ENCODE measurements at places on chromosomes 5 and 9.
A peak's percentile ranks its signal among the peaks of the same experiment; 100 is the strongest.

- DNase-seq, result no peak
These were observed 209.7 kb downstream of the DIRAS2 start for GRCh38 chr9:90432951-90433350.

DNA sequence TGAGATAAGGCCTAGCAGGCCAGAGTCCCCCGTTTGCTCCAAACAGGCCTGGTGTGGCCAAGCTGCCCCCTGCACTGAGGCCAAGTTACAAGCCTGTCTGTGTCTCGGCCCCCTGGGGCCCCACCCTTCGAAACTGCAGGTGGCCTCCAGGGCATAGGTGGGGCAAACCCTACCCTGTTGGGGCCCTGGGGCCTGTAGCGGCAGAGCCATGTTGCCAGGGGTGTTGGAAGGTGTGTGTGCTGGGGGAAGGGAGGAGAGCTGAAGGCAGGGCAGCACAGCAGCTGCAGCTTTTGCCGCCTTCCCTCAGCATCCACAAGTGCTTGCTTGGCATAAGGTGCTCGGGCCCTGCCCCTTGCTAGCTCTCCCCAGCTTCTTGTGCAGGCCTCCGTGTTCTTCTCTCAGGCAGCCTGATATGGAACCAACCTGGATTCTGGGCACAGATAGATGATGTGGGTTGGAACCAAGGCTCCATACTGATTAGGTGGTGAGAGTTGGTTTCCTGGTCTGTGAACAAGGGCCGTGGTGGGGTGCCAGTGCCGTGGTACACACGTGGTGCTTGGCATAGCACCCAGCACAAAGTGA lies 12.7 kb downstream of the IRF1 start:
- no peak for DNase-seq

GRCh38 chr5:124259017-124259416 lies 487.4 kb downstream of the ZNF608 start:
- DNase-seq, result no peak

DNA sequence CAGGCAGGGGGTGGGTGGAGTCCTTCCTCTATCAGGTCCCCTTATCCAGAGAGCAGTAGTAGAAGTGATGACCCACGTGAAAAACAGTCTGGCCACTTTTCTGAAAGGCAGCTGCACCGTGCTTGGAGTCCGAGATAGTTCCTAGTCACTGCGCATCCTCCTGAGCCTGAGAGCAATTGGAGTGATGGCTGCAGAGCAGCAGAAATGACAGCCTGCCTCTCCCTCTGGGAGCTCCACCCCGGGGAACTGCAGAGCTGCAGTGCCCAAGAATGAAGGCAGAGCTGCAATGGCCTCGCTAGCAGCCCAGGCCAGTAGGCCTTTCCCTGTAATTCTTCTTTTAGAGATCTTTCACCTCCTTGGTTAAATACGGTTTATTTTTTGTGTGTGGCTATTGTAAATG lies 82.6 kb downstream of the CETN3 start:
- DNase-seq, result no peak

GRCh38 chr9:127783111-127784008 lies 2.5 kb upstream of the CDK9 start:
- no peak for DNase-seq

- DNase-seq, result no peak
These were observed 539.8 kb downstream of the PRELID2 start for GRCh38 chr5:145295236-145295835.

DNA sequence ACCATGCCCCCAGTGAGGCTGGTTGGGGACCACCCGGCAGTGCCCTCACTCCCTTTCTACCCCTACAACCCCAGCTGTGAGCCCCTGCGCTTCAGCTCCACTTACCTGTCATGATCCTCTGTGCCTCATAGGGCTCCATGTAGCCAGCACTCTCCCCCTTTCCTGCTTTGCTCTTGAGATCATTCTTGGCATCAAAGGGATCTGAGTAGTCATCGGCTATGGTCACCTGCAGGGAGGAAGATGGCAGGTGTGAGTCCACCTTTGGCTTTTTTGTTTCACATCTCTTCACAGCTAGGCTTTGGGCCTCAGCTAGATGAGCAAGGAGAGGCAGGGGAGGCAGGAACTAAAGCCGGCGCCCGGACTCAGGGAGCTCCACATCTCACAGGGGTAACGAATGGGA lies 53.1 kb downstream of the SHB start:
- no peak for DNase-seq

DNA sequence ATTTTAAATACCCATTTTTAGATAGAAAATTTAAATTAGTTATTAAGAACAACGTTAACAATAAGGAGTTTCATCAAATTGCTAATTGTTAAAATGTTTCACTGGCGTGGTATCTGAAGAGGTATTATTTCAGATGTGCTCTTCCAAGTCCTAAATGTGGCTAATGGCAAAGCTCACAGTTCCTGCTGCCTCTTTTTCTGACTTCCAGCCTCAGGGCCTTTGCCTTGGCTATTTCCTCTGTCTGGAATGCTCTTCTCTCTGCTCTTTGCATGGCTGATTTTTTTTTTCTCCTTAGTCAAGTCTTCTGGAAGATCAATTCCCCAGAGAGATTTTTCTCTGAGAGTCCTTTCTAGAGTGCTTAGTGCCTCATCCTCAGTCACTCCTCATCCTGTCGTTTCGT lies 9.6 kb upstream of the SSBP2 start:
- no peak for DNase-seq

GRCh38 chr9:125360601-125361000 lies 99.0 kb downstream of the GAPVD1 start:
- DNase-seq, result no peak

DNA sequence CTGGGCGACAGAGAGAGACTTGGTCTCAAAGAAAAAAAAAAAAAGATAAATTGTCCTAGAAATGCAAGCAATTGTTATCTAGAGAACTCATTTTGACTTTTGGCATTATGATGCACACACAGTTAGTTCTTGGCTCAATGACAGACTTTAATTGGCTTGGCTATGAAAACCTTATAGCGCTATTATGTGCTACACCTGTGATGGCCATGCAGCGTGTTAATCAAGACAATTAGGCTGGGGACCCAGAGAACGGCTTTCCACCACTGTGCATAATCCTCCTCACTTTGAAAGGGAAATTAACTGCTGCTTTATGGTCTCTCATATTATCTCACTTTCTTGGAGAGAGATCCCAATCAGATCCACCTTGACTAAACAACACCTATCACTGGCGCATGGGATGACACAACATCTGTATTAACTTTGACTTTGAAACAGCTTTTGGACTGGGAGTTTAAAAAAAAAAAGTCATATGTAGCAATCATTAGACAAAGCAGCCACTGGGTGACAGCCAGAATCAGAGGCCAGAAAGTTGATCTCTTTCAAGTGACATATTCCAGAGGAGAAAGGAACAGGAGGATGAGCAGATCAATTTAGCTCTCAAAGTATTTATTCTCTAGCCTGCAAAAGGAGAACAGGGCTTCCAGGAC lies 132.5 kb downstream of the PPP2R2B start:
- no peak for DNase-seq

DNA sequence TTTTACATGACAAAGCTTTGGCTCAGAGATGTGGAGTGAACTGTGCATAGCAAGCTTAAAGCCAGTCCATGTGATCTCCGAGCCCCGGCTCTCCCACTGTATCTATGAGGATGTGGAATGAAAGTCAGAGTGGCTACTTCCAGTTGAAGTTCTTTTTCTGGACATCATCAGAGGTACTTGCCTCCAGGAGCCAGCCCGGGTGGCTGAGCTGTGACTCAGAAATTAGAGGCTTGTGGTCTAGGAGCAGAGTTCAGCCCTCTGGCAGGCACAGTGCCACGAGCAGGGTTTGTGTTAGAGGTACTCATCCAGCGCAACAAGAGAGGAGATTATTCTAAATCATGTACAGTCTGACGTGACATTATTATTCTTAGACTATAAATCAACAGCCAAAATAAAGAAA lies 322.5 kb downstream of the CDK5RAP2 start:
- no peak for DNase-seq

DNA sequence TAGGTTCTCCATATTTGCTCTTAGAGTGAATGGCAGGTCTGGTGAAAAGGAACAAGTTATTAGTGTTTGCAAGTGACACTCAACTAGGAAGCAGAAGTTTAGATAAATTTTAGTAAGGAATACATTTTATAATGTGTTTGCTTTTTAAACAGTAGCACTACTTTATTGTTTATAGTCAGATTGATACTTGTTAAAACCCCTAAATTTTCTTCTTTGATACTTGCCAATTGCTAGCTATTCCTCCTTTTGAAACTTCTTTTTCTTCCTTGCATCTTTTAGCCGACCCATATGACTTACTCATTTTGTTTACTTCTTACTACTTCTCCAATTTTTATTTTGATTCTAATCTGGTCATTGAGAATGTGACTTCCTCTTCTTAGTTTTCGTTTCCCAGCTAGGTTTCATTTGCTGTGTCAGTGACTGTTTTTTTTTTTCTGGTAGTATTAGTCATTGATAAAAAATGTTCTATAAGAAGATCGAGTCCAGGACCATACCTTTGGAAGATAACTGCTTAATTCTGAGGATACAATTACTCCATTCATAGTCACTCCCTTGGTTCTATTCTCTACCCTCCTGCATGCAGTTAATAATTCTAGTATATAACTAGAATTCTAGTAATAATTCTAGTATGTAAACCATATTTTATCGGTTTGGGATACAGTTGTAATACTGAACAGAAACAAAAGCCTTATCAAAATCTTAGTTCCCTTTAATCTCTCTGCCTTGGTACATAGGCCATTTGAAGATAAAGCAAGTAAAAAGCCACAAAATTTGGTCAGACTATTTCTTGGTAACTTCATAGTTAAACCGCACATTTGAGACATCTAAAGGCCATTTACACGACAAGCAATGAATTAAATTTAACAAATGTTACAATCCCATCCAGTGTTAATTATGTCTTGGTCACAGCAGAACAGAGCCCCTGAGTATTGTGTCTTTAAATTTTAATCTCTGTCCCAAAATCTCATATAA lies 2.8 kb upstream of the RICTOR start:
- peak; percentile 46 for DNase-seq

DNA sequence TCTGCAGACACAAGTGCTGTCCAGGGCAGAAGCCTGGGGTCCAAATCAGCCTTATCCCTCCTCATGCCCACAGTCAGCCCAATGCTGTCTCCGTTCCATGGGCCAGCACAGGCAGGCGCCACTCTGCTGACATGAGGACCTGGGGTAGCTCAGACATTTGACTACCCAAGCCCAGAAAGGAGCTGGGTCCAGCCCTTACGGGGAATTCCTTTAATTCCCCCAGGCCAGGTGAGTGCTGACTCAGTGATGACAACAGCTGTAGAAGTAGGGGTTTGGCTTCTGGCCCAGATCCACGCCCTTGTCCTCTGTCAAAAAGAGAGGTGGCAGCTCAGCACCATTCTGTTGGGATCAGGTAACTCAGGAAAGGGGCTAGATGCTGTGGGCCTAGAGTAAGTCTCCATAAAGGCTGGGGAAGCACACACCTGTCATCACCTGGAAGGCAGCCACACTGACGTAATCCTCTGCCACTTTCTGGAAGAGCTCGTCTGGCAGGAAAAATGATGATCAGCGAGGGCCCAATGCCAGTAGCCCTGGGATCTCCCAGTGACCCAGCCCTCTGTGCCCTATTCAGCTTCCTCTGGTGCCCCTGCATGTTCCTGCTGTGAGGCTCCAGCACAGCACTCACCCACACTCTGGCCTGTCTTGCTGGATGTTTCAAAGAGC lies 1.9 kb downstream of the RAB24 start:
- DNase-seq, result no peak

DNA sequence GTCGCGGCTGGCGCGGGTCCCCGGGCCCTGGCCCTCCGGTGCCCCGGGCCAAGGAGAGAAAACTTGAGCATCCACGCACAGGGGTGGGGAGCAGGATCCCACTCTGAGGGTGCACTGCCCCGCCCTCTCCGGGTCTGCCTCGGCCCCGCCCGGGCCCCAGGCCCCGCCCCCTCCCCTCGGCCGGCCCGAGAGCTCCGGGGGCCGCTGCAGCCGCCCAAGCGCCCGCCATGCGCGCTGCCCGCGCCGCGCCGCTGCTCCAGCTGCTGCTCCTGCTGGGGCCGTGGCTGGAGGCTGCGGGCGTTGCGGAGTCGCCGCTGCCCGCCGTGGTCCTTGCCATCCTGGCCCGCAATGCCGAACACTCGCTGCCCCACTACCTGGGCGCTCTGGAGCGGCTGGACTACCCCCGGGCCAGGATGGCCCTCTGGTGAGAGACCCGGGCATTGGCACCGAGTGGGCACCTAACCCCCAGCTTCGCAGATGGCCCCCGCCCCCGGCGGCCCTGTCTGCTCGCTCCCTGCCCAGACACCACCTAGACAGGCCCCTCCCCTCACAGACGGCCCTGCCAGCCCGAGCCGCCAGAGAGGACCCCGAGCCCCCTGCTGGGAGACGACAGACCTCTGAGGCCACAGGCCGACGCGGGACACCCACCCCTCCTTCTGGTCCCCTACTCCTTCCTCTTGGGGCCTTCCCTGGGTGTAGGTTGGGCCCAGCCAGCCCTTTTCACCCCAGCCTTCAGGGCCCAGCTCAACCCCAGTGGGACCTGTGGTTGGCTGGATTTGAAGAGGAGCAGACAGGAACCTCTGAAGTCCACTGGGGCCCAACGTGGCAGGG lies at the start of gene CERCAM:
CERCAM (plus strand) TSS at position 207 of the 831 bp plus-strand sequence; CDS start at position 228, 21 bp downstream.
- peak; percentile 85 for DNase-seq

GRCh38 chr9:135050072-135050990 lies 37.1 kb upstream of the OLFM1 start:
- no peak for DNase-seq

DNA sequence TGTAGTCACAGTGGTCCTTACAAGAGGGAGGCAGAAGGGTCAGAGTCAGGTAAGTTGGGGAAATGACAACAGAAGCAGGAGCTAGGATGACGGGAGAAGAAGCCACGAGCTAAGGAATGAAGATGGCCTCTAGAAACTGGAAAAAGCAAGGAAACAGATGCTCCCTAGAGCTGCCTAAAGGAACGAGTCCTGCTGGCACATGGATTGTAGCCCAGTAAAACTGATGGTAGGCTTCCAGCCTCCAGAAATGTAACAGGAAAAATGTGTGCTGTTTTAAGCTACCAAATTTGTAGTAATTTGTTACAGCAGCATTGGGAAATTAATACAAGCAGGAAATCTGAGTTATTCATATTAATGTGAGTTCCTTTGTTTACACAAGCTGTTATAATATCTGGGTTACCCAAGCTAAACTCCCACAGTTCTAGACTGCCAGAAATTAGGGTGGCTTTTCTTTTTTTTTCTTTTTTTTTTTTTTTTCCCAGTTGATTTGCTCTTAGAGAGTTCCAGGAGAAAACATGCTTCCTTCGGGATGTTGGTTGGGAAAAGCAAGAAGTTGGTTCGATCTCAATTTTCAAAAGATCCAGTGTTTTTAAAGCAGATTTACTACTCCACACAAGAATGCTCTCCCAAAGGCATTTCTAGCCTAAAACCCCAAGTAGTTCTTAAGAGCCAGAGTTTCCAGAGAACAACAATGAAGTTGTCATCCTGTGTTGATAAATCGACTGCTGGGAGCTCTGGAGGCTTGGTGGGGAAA lies 400.0 kb upstream of the SLC24A2 start:
- no peak for DNase-seq

- DNase-seq, result no peak
These were observed 191.8 kb downstream of the ESM1 start for GRCh38 chr5:54793468-54794134.

DNA sequence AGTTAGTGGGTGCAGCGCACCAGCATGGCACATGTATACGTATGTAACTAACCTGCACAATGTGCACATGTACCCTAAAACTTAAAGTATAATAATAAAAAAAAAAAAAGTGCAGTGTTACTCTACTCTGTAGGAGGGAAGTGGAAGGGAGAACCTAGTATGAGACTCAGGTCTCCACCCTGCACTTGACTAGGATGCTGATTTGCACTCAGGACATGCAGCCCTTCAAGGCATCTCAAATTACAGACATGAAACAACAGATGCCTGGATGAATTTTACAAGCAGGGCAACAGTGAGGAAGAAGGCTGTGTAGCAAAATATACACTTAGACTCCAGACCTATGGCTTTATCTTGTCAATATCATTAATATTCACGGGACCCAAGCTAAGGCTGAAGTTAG lies 16.5 kb downstream of the TRIM32 start:
- no peak for DNase-seq
